ENCODE measurements at places on chromosomes 12 and 14.

- no peak for DNase-seq
Measured at GRCh38 chr12:122981036-122981471, 573 bp downstream of the ARL6IP4 start.

DNA sequence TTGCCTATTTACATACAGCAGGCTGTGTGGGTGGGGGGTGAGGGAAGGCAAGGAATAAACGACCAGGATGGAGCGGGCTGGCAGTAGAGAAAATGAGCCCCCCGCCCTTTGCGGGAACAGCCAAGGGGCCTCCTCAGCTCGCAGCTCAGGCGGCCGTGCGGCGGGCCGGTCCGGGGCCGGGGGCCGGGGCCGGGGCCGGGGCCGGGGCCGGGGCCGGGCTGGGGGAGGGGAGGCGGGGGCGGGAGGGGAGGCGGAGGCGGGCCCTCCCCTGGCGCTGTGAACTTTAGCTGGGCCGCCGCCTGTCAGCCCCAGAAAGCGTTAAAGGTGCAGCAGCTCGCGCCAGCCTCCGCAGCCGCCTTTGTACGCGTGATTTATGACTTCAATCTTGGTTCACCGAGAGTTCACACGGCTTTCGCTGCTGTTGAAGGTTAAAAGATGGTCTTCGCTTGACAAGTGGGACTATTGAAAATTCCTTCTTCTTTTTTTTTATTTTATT, 28.8 kb downstream of the HOXC4 start:
- peak; percentile 25 for DNase-seq

DNA sequence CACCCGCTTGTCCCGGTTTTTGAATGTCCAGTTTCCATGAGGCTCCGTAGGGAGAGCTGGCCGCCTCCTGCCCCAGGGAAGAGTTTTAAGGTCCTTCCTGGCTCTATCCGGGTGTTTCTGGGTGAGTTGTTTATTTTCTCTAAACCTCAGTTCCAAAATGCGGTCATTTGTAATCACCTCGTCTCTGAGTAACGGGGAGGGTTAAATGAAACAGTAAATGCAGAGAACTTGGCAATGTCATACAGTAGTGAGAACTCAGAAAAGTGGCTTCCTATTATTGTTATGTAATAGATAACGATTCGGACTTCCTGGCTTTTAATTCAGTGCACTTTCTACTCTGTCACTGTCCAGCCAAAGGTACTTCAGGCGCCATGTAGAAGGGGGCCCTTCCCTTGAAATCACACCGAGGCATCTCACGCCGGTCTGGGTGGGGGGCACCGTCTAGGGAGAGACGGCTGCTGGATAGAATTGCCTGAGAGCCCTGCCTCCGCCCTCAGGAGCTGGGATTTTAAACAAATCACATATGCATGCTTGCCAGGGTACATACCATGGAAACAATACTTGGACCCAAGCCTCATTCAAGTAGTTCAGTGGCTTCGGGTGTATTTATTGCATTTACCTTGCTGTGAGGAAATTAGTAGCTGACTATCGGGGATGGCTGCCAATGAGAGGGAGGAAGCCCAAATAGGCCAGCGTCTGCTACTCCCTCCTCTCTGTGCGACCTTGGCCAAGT, 26.4 kb downstream of the NOS1 start:
- no peak for DNase-seq

DNA sequence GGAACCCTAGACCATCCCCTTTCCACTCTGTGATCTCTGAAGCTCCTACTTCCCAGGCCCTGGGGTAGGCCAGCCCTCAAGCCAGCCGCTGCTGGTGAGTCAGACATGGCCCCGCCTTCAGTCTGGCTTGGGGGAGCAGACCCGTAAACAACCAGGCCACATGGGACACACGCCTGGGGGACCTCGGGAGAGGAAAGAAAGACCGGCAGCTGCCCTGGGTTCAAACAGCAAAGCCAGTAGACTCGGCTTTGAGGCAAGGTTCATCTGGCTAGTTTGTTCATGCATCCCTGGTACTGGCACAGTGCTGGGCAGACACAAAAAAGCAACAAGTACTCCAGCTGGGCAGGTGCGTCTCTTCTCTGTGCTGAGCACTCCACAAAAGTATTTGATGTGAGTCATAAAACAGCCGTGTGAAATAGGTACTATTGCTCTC, 101.9 kb downstream of the SETD3 start:
- DNase-seq = peak; percentile 48

- peak; percentile 31 for DNase-seq
Measured at GRCh38 chr12:85424581-85425348, 144.7 kb downstream of the ALX1 start.

DNA sequence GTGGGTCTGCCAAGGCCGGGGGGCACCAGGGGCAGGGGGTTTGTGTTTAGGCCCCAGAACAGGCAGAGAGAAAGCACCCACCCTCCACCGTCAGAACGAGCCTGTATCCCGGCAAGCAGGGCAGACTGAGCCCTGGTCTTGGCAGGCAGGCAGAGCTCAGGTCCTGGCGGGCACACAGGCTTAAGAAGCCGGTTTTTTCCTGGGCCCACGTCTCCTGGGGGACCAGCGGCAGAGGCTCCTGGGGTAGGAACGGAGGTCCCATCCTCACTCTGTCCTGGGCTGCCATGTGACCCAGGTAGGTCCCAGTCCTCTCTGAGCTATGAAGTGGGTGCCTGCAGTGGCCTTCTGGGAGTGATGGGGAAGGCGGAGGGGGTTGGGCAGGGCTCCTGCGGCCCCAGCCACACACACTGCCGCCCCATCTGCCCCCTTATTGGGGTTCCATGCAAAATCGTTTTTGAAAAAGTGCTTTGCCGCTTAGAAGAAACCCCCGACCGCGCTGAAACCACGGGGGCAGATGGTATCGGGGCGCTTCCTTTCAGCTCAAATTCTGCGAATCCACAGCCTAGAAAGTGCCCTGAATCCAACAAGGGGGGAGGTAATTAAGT, 24.2 kb downstream of the SH2B3 start:
- DNase-seq = no peak

DNA sequence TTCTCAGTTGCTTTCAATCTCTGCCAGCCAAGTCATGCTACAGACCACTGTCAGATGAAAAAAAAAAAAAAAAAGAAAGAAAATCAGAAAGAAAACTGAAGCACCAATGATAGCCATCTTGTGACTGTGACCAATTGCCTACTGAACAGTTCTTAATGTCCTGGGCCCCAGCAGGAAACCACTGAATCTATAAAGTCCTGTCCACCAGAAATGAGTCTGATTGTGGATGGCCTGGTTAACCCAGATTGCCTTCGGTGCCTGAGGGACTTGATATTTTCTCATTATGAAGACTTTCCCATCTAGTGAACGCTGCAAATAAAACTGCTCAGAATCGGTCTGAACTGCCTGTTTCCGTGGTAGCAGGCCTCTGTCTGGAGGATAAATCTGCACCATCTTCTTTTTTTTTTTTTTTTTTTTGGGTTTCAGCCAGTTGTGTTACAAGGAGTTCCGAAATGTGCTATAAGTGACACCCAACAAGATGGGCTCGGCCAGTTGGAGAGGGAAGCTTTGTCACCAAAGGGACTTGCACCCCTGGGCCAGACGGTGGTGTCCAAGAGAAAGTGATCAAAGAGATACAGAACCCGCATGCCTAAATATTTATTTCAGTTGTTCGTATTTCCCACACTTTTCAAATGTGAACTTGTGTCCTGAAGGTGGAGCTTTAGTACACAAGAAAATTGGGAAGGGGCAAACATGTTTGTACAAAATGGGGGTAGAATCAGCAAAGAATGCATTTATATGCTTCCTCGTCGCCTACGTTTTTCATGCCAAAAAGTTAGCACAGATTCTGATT, 3.0 kb upstream of the PLXNC1 start:
- DNase-seq = peak; percentile 60

GRCh38 chr14:76829013-76829365, 2.8 kb downstream of the LRRC74A start:
- peak; percentile 2 for DNase-seq

DNA sequence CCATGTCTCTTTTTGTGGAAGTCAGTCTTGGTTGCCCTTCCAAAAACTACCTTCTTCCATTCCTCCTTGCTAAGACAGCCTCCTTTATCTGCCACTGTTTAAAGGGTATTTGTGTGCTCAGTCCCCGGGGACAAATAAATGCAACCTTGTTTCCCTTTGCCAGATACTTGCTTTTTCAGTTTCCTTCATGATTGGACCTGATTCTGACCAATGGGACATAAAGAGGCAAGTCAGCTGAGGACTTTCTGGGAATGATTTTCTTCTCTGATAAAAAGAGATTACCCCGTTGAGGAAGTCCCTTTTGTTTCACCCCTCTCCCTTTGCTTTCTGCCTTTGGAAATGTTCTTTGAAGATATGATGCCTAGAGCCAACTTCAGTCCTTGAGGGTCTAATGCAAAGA, 7.4 kb upstream of the TUBA1B start:
- no peak for DNase-seq

DNA sequence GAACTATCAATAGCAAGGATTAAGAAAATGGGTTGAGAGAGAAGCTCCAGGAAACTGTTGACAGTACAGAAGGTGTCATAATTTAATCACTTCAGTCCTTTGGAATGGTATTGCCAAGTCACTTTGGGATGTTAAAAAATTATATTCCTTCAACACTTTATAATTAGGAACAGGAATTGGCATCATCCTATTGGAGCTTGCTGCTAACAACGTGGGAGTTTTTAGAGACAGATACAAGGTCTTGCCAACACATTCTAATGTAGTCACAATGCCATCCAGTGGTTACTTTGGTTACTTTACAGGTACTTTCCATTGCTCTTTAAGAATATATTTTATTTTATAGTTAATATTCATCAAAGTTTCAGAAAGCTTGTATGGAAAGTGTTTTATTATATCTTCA, 310.1 kb downstream of the SYT1 start:
- DNase-seq = peak; percentile 51

DNA sequence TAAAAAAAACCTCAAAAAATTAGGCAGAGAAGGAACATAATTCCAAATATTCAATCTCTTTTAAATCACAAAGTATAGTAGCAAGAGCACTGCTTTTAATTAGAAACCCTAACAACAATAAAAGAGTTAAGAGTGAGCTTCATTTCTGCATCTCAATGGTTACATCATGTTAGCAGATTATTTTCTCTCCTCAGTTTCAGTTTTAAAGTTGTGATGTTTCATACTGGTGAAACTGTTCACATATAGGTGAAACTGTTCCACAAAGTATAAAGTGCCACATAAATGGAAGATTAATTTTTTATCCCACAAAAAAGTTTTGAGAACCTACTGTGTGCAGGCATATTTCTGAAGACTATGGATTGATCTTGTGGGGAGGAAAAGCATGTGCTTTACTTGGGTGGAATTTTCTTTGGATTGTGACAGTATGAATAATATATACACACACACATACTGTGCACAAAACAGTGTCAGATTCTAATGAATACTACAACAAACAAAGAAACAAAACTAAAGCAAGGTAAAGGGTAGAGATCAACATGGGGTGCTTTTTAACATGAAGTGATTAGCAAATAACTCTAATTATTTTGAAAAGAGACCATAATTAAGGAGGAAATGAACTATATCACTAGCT, 17.1 kb downstream of the LUM start:
- DNase-seq = peak; percentile 47

- no peak for DNase-seq
Measured at GRCh38 chr14:49617852-49618519, 2.4 kb downstream of the RPL36AL start.

- DNase-seq = no peak
Measured at GRCh38 chr12:52155048-52155868, 36.6 kb downstream of the KRT80 start.

DNA sequence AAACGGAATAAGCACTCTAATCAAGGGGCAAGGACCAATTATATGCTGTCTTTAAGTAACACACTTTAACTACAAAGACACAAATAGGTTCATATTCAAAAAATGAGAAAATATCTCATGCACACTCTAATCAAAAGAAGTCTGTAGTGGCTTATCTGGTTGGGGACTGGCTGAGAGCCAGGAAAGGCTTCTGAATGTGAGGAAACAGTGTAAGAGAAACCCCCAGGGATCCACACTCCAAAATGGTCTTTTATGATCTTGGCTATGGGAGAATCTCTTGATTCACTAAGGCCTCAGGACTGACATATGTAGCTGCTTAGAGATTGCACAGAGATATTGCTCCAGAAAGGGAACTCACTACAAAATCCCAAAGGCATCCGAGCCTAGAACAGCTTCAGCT, 10.3 kb downstream of the CTSG start:
- DNase-seq = no peak

- no peak for DNase-seq
Measured at GRCh38 chr12:57479376-57480115, at the start of gene ARHGAP9. Gene ARHGAP9 (minus strand): TSS chr12:57479866. CDS start chr12:57479406, 460 bp downstream.

DNA sequence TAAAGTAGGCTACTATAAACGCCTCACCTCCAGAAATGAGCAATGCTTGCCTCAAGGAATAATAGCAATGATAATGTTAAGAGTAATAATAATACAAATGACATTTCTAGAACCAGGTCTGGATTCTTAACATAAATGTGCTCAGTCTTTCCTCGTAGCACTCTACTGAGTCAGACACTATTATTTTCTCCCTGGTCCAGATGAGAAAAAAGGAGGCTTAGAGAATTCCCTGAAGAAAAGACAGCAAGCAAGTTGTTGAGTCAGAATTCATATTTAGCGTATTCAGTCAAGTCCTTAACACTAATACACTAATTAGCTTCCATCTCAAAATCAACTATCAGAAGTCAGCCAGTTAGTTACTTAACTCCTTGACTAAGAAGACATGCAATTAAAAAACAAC, 13.2 kb downstream of the KCNC2 start:
- DNase-seq = no peak

GRCh38 chr12:101019667-101020066, 190.4 kb downstream of the SLC5A8 start:
- DNase-seq = peak; percentile 8

DNA sequence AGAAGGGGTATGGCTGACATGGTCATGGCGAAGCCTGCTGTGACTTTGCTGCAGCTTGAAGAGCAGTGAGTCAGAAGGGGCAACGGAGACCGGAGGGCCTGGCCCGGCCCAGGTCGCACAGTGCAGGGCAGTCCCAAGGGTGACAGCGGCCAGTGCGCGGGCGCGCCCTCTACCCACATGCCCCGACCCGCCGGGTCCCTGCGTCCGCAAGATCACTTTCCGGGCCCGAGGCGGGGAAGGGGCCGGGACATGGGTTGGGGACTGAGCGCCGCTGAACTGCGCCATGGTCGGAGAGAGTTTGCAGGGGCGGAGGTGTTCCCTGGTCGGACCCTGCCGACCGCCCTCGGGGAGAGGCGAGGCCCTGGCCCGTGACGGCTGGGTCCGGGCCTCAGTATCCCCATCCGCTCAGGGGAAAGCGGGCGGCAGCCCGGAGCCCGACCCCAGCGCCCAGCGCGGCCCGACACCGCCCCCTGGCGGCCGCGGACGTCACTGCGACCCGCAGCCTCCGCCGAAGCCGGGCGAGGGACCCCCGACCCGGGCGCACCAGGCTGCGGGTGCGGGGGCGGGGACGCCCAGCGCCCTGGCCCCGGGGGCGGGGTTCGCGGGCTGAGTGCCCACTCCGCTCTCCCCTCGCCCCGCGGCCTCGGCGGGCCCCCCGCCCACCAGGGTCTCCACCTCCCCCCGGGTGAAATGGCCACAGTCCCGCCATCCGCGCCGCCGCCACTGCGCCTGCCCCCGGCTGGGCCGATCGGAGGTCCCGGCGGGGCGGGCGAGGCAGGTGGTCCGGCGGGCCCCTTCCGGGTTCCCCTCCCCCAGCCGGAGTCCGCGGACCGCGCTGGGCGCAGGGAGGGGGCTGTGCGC, 7.2 kb upstream of the ANKRD9 start:
- DNase-seq = no peak
